ENCODE measurements at places on chromosomes 2 and 18.

- no peak for DNase-seq
Observed at GRCh38 chr2:59884166-59884565, 669.3 kb downstream of the BCL11A start.

GRCh38 chr18:70160073-70160678 is 45.3 kb downstream of the RTTN start:
- DNase-seq, result no peak

GRCh38 chr18:650428-650858 is 7.0 kb upstream of the TYMS start:
- no peak for DNase-seq

GRCh38 chr18:46939998-46940571 is 22.7 kb downstream of the KATNAL2 start:
- no peak for DNase-seq

- DNase-seq, result no peak
Observed at GRCh38 chr2:44351088-44351487, 10.2 kb downstream of the PREPL start.

DNA sequence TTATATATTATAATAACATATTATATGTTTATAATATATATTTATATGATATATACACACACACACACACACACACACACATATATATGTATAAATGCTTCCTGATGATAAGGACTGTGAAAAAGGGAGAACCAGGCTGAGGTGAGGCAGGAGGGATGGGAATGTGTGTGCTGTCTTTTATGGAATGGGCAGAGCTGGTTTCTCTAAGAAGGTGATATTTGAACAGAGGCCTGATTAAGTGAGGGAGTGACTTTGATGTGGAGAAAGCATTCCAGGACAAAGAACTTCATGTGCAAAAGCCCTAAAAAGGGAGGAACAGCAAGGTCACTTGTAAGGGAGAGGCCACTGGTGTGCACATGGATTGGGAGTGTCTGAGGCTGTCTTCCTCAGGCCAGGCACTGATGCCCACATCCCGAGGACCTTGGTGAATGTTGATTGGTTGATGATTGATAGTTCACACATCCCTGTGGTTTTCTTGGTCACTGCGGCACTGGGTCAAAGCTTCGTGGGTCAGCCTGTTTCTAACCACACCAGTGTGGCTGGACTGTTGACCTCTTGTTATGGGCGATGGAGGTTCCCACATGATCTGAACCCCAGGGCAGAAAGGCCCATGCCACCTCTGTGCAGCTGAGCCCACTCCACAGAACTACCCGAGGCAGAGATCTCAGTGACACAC is 196.9 kb downstream of the MYCN start:
- no peak for DNase-seq

DNA sequence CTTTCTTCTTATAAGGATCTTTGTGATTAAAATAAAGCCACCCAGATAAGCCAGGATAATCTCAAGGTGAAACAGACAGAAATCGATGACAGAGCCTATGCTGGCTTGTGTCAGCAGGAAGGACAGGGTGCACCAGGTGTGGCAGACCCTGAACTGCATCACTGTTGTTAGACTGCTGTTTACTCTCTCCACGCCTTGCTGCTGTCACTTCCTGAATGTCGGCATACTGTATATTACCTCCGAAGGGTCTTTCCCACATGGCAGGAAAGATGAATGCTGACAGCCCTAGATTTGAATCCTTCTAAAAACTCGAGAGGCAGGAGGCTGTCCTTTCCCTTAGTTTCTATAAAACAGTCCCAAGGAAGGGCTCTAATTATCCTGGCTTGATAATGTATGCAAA is 18.9 kb upstream of the TMEM163 start:
- DNase-seq, result no peak

- peak; percentile 72 for DNase-seq
Observed at GRCh38 chr2:136098441-136098840, 19.5 kb downstream of the CXCR4 start.

GRCh38 chr2:67528320-67528719 is 131.2 kb downstream of the ETAA1 start:
- no peak for DNase-seq

- DNase-seq, result no peak
Observed at GRCh38 chr2:150477347-150477746, 10.1 kb downstream of the RND3 start.

GRCh38 chr2:36780231-36780839 is 83.8 kb downstream of the VIT start:
- DNase-seq, result peak; percentile 51

DNA sequence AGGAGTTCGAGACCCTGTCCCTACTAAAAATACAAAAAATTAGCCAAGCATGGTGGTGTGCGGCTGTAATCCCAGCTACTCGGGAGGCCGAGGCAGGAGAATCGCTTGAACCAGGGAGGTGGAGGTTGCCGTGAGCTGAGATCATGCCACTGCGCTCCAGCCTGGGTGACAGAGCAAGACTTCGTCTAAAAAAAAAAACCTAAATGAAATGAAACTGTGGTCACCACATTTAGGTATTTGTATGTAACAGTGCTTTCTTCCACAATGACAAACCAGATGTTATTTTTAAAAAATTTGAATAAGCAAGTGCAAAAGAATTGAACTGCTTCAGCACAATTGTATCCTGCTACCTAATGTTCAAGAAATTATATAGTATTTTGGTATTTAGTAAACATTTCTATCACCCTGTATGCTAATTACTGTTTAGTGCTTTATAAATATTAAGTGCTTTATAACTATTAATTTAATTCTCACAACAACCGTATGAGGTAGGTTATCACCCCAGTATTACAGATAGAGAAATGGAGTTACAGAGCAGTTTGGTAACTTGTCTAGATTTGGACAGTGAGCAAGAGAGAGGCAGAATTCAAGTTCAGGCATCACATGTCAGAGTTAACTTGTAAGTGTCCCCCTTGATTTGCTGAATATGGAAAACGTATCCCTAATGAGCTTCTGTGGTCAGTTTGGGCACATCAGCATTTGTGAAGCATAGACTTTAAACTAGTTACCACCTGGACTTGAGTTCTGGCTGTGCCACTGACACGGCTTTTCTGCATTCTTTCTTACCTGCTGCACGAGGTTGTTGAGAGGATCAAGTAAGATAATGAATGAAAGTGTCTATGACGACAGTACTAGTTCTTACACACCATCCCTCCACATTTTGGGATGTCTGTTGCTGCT is 14.4 kb downstream of the PHLPP1 start:
- DNase-seq, result no peak

GRCh38 chr2:174623106-174623637 is 25.6 kb upstream of the WIPF1 start:
- DNase-seq, result no peak

DNA sequence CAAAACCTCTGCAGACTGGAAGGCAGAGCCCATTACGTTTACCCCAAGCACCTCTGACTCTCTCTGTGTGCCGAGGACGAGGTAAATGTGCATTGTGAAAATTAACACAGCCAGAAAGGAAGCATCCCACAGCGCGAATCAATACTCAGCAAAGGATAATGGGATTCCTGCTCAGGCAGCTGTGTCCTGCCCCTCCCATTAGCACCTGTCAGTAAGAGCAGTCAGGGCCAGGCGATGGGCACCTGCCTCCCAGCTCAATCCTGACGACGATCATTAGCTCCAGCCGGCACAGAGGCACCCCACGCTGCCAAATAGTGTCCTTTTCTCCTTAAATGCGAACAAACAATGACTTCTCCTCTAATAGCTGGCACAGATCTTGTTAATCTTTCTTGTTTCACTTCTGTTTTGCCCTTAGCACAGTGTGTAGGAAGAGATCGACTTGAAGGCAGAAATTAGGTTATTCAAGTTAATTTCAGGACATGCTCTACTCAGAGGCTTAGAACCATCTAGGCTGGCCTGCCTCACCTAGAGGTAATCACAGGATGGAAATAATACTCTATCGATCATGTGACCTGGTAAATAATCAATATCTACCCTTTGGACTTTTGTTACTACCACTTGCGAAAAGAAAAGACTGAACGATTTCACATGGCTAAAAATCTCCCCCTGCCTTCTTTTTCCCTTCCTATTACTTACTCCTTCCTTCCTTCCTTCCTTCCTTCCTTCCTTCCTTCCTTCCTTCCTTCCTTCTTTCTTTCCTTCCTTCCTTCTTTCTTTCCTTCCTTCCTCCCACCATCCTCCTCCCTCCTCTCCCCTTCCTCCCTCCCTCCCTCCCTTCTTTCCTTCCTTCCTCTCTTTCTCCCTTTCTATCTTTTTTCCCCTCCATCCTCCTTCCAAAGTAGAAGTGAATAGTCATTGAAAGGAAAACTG is 487.9 kb upstream of the ID2 start:
- DNase-seq, result peak; percentile 72

DNA sequence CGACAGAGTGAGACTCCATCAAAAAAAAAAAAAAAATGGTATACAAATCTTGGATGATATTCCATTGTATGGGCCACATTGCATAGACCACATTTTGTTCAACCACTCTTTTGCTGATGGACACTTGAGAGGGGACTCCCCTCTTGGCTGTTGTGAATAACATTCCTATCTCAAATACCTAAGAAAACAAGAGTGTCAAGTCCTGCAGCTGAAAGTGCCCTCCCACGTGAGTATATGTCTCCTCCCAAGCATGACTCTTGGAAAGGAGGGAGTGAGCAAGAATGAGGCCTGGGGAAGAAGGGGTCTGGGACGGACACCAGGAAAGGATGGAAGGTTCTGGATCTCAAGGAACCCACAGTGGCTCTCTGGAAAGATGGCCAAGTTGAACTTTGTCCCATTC is 36.0 kb upstream of the NPAS2 start:
- DNase-seq, result no peak

GRCh38 chr18:69648486-69648885 is 247.8 kb downstream of the DOK6 start:
- no peak for DNase-seq

DNA sequence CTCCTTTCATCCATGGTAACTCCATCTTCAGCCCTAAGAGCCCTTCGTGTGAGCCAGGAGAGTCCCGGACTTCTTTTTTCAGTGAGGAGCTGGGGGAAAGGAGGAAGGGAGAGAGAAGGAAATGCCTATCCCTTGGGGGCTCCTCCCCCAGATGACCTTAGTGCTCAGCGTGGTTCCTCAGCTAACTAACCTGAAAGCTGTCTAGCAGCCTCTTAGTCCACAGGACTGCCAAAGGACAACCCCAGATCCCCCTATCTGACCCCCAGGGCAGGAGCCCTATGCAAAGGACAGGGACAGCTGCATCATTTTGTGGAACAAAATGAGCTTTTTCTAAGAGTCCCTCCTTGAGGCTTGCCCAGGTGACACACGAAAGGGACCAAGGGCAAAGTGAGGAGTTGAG is 7.9 kb downstream of the SPR start:
- DNase-seq, result no peak

GRCh38 chr2:146415291-146415690 is 1429.5 kb upstream of the ACVR2A start:
- no peak for DNase-seq

GRCh38 chr2:197045115-197045514 is 118.6 kb upstream of the PGAP1 start:
- DNase-seq, result peak; percentile 15

- DNase-seq, result no peak
Observed at GRCh38 chr2:14219306-14219705, 413.2 kb upstream of the LRATD1 start.

DNA sequence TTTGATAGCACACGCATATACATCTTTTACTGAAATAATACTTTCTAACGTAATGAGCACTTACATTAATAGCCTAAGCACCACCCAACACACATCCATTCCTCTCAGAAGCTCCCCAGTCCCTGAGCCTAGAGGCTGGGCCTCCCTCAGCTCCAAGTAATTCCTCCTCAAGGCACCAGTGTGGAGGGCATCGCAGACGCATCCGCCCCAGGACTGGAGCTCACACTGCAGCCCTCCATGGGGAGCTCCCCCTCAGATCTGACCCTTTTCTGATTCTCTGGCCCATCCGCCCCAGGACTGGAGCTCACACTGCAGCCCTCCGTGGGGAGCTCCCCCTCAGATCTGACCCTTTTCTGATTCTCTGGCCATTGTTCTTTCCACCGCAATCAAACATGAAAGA is 60.4 kb upstream of the SNTG2 start:
- DNase-seq, result no peak

- no peak for DNase-seq
Observed at GRCh38 chr2:95073856-95074662, 47.5 kb downstream of the MRPS5 start.

DNA sequence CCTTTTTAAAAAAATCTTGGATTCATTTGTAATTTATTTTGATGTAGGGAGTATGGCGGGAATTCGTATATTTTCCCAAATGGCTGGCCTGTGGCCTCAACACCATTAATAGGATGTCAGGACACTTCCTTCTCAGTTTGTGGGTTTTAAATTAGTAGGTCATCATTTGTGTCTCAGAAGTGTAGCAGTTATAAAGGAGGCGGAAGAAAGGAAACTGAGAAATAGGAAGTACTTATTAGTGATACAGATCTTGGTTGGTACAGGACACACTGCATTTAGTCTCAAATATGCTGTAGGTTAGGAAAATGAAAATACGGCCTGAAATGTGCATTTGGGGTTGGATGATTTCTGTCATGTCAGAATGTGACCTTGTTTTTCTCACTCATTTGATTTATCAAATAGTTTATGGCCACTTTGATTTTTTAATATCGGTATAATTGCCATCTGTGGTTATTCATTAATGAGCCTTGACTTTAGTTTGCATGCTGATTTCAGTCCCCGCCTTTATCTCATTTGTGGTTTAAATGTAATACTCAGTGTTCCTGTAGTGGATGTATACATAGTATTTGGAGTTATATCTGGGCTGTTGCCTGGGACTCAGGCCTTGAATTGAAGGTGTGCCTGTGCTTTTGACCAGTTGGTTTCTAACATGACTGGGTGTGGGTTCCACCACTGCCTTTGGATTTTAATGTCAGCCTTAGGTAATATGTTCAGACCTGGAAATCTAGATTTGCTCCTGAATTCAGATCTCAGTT is 31.4 kb downstream of the ZCCHC2 start:
- DNase-seq, result peak; percentile 78

All from inflammatory macrophage treated with lipopolysaccharide for 4 hours (primary cell).